ENCODE measurements at places on chromosomes 6 and 20.

DNA sequence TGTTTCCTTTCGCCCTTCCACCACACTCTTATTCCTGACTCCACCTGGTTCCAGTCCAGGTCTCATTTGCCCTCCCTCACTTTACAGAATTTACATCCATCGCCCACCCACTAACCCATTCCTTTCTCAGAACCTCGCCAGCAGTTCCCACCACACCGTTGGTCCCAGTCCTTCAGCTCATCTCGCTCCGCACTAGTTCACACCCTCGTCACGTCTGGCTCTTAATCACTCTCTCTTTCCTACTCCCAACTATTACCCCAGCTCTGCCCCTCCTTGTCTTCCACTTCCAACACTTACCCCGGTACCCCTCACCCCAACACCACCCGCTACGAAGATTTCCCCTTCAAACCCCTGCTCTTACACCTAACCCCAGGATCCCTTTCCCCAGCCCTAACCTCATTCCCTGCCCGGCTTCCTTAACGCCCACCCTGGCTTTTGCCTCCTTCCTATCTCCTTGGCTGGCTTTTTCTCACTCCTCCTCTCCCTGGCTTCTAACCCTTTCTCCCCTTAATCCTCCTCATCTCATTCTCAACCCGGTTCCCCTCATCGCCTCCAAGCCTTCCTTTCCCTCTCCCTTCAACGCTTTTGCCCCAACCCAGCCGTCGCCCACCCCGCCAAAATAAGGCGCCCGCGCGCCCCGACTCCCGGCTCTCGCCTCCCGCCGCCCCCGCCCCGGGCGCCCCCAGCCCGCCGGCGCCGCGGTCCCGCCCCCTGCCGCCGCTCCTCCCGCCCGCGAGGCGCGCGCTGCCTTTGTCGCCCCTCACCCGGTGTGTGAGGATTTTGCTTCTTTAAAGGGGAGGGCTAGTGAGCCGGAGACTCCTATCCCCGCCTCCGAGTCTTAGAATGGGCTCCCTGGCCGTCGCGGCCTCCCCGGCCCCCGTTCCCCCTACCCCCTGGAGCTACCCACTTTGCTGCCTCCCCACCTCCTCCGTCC lies 542 bp downstream of the USP49 start:
- peak; percentile 55 for DNase-seq

GRCh38 chr6:15595461-15596173 lies 67.2 kb downstream of the DTNBP1 start:
- no peak for DNase-seq

GRCh38 chr6:80967609-80968008 lies 784.9 kb downstream of the TENT5A start:
- no peak for DNase-seq

GRCh38 chr6:35354361-35355135 lies 12.2 kb downstream of the PPARD start:
- no peak for DNase-seq

GRCh38 chr6:15061908-15062515 lies 183.9 kb upstream of the JARID2 start:
- no peak for DNase-seq

DNA sequence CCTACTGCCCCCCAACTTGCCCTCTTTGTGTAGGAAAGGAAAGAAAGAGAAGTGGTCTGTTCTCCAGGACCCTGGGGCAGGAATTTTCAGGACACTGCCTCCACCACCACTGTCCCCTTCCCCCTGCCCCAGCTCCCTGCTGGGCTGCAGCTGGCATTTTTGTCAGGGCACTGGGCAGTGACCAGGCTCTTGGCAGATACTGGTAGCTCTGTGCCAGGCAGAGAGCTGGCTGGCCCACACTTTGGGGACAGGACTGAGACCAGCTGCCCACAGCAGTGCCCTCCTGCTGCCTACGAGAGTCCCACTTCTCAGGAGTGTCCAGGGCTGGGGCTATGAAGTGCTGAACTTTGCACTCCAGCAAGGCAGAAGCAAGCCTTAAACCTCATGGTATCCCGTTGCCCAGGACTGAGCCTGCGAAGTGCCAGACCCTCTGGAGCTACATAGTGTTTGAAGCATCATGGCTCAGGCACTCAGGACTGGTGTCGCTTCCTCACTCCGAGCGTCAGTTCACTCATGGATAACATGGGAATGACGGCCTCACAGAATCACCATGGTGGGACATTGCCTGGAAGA lies 19.3 kb downstream of the SLC13A3 start:
- no peak for DNase-seq

DNA sequence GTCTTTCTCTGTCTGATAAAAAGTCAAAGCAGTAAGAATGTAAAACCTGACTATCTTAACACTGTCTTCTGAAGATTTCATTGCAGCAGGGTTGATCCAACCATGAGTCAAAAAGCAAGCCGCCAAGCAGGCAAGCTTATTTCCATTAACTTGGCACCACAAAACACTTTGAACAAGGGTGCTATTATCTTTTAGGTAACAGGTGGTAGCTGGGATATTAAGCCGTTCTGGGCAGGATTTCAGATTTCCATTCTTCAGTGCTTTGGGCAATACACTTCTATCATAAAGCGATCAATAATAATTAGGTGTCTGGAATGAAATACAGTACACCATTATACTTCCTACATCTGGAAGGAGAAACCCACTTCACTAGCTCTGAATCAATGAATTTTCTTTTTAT lies 181.9 kb downstream of the TBC1D7 start:
- peak; percentile 96 for DNase-seq

DNA sequence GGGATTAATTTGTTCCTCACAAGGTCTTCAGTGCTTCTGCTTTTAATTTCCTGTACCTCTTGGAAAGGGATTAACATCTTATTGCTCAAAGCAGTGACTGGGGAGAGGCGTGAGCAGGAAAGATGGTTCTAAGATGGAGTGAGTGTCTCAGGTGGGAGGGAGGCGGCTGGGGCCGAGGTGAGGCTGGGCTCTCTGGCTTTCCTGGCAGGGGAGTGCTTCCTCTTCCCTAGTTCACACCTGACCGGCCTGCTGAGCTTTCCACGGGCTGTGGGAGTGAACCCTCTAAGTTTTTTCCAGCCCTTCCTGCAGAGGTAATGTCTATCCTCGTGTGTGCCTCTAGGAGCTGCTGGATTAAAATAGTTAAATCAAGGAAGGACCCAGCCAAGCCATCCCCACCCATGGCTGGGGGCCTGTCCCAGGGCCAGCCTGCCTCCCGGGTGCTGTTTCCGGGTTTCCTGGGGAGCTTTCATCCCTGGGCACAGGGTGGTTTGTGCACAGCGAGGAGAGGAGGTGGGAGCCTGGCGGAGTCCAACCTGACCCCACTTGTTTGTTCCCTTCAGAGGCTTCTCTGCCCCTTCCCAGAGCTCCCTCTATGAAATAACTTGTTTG lies 179.1 kb downstream of the TFAP2C start:
- DNase-seq, result no peak

- DNase-seq, result no peak
Measured at GRCh38 chr6:122400121-122400450, 634 bp downstream of the HSF2 start.

DNA sequence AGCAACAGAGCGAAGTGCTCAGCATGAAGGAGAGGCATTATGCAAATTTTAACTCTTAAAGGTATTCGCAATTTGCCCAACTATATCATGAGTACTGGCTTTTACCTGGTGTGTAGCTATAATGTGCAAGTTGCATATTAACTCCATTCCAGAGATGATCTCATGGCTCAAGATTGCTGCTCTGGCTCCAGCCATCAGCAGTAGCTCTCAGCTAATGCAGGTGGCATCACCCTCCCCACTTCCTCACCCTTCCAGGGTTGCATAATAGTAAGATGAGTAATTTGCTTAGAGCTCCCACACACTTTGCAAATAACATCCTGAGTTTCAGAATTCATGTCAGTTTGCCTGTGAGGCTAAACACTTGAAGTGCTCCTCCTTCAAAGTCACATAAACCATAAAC lies 15.9 kb upstream of the PCSK2 start:
- DNase-seq, result no peak

GRCh38 chr6:89082486-89082891 lies 1.9 kb downstream of the PNRC1 start:
- DNase-seq, result no peak

DNA sequence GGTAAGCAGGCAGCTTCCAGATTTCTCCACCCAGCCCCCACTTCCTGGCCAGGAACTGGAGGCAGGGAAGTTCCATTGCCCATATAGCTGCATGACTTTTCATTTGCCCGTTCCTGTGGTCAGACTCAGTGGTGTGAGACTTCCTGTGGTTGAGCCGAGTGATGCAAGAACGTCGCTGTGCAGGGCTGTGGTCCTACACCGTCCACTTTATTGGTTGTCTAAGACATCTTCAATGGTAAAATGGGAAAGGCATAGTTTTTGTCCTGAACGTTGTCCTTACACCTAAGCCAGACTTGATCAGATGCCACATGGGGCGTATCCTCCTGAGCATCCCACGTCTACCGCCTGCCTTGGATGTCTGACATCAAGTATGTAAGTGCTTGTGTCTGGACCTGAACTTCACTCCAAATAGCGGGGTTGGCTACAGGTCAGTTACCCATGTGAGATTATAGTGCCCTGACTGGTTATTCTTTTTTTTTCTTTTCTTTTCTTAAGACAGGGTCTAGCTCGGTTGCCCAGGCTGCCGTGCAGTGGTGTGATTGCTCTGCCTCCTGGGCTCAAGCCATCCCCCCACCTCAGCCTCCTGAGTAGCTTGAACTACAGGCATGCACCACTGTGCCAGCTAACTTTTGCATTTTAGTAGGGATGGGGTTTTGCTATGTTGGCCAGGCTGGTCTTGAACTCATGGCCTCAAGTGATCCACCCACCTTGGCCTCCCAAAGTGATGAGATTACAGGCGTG lies 25.9 kb upstream of the GTSF1L start:
- no peak for DNase-seq

DNA sequence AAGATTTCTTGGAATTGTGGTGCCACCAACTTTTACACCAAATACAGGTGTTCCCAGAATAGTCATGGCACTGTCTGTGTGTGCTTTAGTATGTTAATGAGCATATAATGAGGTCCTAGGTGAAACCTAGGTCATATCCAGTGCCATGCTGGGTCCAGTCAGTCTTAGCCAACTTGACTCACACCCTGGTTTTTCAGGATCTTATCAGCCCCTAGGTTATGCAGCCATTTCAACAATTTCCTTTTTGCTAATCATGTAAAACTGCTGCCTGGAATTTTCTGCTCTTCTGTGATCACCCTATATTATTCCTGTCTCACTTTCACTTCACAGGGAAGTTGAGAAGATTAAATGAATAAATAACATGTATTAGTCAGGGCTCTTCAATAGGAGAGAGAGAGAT lies 23.7 kb downstream of the SDHAF4 start:
- no peak for DNase-seq

DNA sequence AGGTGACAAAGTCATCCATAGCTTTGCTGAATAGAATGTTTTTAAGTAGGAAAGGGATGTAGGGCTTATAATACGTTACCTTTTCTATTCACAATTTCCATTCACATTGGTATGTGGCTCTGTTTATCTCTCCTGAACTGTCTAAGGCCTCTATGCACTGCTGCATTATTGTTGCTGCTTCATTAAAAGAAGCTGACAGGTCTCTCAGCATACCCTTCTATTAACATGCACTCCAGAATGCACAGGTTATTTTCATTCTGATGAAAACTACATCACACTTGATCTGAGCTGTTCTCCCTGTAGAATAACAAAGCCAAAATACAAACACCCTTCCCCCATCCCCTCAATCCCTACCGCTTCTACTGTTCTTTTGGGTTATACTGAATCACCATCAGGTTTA lies 399.3 kb downstream of the TBC1D32 start:
- DNase-seq, result no peak

GRCh38 chr6:90204327-90205056 lies 92.2 kb downstream of the BACH2 start:
- no peak for DNase-seq

GRCh38 chr6:105594821-105595220 lies 191.9 kb upstream of the PREP start:
- no peak for DNase-seq

- DNase-seq, result no peak
Measured at GRCh38 chr20:49692941-49693340, 20.7 kb downstream of the B4GALT5 start.

- no peak for DNase-seq
Measured at GRCh38 chr20:1827974-1828785, 67.0 kb upstream of the SIRPA start.

DNA sequence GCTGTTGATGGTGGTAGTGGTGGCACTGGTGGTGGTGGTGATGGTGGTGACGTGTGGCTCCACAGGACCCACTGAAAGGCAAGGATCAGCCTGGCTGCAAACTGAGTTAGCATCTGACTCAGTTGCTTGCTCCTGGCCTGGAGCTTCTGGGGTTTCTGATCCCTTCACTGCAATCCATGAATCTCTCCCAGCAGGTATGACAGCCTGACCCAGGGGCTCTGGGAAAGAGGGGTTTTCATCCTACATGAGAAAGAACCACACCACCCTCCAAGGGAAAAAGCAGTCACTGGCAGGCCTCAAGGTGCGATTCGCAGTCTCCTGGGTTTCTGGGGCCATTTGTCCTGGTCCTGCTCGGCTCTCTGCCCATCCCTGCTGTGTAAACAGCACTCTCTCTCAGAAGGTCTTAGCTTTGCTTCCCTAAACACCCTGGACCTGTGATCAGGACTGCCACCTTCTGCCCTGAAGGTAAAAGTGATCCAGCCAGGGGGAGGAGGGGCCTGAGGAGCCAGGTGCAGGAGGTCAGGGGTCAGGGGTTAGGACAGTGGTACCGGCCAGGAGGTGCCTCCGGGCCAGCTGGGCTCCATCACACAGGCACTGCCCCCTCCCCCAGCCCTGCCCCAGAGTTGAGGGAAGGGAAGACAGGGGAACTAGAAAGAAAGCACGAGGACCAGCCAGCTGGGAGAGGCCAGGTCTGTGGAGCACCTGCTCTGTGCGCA lies 152.0 kb downstream of the BMP7 start:
- no peak for DNase-seq

GRCh38 chr20:3101737-3102574 lies 17.4 kb upstream of the AVP start:
- no peak for DNase-seq

GRCh38 chr20:62309947-62310756 lies 7.4 kb downstream of the ADRM1 start:
- DNase-seq, result no peak

DNA sequence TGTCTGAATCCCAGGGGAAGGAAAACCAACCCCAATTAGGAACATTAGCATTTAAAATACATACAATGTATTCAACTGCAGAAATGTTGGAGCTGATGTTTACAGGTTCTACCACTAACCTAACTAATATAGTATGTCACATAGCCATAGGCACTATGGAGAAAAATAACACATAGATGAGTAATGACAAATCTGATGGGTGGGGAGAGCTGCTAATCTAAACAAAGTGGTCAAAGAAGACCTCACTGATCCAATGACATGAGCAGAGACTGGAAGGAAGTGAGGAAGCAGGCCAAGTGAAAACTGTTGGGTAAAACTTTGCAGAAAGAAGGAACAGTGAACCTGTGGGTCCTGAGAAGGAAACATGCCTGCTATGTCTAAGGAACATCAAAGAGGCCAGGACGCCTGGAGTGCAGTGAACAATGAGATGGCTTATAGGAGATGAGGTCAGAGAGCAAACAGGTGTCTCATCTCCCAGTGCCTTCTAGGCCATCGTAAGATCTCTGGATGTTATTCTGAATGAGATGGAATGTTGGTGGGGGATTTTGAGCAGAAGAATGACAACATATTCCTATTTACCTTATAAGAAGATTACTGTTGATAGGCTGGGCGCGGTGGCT lies 135.7 kb downstream of the ALDH8A1 start:
- no peak for DNase-seq

- peak; percentile 65 for DNase-seq
Measured at GRCh38 chr20:57381596-57382503, 9.3 kb upstream of the RBM38 start.

Data from NCI-H1105 treated with DMSO at 0.1 percent for 48 hours (cell line).